ENCODE measurements at places on chromosomes 16 and 17.

GRCh38 chr16:20300312-20301097, 26.8 kb downstream of the GP2 start:
- no peak for DNase-seq

GRCh38 chr16:69110406-69110805, 5.0 kb downstream of the HAS3 start:
- no peak for DNase-seq

GRCh38 chr16:83568345-83568744, 239.4 kb upstream of the HSBP1 start:
- DNase-seq = no peak

DNA sequence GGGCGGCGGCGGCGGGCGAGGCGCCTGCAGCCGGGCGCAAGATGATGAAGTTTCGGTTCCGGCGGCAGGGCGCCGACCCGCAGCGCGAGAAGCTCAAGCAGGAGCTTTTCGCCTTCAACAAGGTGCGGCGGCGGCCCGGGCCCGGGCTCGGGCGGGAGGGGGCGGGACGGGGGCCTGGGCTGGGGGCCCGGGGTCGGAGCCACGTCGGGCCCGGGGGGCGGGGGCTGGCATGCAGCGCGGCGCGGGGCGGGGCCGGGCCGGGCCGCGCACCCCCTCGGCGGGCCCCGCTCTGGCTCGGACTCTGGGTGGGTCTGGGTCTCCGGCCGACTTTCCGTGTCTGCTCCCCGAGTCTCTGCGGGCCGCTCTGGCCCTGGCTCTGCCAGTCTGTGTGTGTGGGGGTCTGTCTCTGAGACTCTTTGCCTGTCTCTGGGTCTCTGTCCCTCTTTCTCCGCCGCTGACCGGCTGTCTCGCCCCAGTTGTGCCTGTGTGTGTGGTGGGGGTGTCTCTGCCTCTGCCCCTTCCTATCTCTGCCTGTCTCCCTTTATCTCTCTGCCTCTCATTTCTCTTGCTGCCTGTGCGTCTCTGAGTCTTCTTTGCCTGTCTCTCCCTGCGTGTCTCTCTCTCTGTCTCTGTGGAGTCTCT, 328 bp downstream of the LLGL1 start:
- DNase-seq = no peak

DNA sequence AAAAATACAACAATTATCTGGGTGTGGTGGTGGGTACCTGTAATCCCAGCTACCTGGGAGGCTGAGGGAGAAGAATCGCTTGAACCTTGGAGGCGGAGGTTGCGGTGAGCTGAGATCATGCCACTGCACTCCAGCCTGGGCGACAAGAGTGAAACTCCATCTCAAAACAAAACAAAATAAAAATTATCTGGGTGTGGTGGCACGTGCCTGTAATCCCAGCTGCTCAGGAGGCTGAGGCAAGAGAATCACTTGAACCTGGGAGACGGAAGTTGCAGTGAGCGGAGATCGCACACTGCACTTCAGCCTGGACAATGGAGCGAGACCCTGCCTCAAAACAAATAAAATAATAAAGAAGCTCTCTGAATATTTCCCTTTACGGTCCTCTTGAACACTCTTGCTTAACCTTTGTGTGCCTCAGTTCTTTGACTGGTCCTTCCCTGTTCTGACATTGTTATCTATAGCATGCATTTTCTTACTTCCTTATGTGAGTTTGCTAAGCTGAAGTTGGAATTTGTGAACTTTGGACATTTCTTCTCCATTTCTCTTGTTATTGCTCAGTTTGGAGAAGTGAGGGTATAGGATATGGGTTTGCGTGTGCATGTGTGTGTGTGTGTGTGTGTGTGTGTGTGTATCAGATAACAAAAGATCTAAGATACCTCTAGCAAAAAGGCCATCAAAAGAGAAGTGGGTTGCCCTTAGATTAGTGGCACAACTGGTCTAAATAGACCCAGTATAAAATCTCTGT, 29.7 kb upstream of the WSB1 start:
- DNase-seq = no peak

DNA sequence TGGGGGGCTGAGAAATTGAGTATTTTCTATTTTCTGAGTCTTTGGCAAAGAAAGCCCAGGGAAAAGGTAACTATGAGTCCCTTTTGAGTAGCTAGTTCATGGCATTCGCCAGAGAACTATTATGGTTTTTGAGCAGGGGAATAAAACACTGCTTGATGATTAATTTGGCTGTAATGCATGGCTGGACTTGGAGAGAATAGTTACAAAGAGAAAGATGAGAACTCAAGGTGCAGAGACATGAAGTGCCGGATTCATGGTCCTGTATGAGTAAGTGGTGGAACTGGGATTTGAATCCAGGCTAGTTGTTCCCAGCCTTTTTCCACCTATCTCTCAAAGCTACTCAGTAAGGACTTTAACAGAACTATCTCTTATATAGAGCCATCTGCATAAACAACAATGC, 266.6 kb downstream of the CA10 start:
- DNase-seq = no peak

GRCh38 chr17:71330099-71330375, 790.8 kb upstream of the SOX9 start:
- no peak for DNase-seq

DNA sequence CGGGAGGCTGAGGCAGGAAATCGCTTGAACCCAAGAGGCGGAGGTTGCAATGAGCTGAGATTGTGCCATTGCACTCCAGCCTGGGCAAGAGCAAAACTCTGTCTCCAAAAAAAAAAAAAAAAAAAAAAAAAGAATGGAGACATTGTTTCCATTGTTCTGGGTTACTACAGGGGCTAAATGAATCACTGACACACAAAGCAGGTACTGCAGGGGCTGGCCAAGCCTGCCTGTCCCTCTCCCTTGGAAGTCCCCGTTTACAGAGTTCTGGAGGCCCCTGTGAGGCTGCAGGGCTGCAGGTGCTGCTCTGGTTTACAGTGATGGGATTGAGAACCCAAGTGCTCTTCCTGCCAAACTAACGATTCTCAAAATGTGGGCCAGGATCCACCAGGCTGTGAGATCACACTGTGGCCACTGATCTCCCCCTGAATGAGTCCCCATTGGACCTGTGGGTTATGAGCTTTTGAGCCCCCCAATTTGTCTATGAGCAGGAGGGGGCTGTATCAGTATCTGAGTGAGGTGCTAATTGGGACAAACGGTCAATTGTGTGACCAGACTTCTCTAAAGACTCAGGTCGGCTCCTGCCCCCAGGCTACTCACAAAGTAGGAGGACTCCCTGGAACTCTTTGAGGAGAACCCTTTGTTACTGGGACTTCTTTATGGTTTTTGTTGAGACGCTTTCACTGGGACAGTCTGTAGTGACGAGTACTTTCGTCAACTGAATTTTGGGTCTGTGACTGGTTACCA, 39.0 kb downstream of the DNAH17 start:
- no peak for DNase-seq

GRCh38 chr16:66574081-66574480, 5.2 kb upstream of the CMTM2 start:
- DNase-seq = no peak

GRCh38 chr17:36665417-36665816, 64.0 kb downstream of the MRM1 start:
- DNase-seq = no peak

- DNase-seq = no peak
Measured at GRCh38 chr16:84759906-84760305, 59.9 kb upstream of the CRISPLD2 start.

- DNase-seq = no peak
Measured at GRCh38 chr17:29096094-29096493, 53.2 kb downstream of the PIPOX start.

DNA sequence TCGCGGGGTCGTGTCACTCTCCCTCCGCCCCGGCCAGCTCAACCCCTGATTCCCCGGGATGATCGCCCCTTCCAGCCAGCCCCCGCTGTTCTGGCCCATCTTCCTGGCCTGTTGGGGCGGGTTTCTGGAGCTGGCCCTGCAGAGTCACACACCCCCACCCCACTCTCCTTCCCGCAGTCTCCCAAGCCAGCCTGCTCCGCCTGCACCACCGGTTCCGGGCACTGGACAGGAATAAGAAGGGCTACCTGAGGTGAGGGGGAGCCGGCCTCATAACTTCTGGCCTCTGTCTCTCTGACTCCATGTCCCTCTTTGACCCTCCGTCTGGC, 621 bp downstream of the CHP2 start:
- no peak for DNase-seq

- no peak for DNase-seq
Measured at GRCh38 chr16:79644971-79645667, 44.6 kb upstream of the MAF start.

DNA sequence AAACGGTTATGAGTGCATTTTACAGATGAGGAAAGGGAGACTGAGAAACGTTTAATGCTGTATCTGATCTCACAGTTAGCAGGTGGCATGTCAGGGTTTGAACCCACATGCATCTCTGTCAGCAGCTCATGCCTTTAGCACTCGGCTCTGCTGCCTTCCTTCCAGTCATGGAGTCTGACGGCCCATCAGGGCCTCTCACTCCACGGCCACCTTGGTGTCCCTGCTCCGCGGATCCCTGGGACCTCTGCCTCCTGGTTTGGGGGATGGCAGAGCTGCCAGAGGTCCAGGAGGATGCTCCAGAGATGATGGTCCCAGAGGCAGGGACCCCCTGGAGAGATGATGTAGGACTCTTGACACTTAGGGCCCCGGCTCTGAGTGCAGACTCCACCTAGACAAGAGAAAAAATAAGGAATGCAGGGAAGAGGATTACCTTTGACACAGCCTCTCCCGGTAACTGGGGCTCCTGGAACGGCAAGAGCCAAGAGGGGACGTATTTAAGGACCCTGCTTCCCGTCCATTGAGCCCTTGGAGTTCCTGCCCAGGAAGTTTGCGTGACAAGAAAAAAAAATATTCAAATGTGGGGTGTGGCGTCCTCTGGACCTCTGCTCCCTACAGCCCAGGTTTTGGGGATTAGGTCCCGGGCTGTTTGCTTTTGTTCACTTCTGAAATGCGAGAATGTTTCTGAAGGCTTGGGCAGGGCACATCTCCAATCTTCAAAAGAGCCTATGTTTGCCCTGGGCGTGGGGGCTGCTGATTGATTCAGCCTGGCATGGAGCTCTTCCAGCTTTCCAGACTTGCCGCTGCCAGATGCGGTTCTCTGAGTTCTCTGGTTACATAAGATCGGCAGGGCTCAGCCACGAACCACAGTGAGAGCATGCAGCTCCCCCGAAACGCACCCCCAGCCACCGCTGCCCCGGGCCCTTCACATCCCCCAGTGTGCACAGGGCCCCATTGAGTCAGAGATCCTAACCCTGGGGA, at the start of gene ALDH3A1:
ALDH3A1 (minus strand) TSS at position 470 of the 978 bp plus-strand sequence. CDS start 3,169 bp downstream, outside the sequence.
- peak; percentile 17 for DNase-seq

DNA sequence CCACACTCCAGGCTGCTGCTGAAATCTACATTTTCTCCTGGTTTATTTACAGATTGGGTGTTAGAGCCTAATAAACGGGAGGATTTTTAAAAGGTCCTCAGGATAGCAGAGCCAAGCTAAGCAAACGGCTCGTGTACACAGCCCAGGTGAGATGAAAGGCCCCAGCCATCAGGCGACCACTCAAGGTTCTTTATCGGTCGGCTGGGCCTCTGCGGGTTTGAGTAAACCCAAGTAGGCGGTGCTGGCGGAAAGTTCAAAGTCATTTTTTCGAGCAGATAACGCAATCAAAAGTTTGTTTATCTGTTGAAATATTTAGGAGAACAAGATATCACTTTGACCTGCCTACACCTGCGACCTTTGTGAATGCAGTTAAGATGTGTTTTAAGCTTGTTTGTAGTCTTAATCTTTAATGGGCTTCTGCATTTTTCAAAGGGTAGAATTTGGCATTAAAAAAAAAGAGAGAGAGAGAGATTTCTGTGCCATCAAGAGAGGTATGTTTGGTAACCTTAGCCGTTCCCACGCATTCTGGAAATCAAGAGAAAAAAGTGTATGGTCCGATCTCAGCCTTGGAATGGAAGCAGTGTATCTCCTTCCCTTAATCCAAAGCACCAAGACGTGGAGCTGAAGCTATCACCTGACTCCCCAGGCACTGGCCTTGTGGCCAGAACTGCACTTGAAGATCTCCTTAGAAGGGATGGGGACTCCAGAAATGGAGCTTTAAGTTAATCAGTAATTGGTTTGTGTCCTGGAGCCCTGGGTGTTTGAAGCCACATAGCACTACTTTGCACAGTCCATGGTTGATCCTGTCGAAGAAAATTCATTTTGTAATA, 301.7 kb upstream of the IRX5 start:
- DNase-seq = no peak

GRCh38 chr16:5026664-5027063, 7.1 kb downstream of the NAGPA start:
- DNase-seq = no peak

Data from nucleus accumbens (tissue), 56 donors.